ENCODE measurements at places on chromosomes 2 and 18.

GRCh38 chr2:236765478-236765877, 195.9 kb downstream of the ACKR3 start:
- no peak for DNase-seq

DNA sequence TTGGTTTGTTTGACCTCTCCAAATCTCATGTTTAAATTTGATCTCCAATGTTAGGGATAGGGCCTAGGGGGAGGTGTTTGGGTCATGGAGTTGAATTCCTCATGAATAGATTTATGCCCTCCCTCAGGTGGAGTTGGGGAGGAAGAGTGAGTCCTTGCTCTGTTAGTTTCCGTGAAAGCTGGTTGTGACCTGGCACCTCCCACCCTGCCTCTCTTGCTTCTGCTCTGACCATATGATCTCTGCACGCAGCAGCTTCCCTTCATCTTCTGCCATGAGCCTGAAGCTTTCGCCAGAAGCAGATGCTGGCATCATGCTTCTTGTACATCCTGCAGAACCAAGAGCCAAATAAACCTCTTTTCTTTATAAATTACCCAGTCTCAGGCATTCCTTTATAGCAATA, 231.6 kb upstream of the ERBB4 start:
- DNase-seq, result no peak

DNA sequence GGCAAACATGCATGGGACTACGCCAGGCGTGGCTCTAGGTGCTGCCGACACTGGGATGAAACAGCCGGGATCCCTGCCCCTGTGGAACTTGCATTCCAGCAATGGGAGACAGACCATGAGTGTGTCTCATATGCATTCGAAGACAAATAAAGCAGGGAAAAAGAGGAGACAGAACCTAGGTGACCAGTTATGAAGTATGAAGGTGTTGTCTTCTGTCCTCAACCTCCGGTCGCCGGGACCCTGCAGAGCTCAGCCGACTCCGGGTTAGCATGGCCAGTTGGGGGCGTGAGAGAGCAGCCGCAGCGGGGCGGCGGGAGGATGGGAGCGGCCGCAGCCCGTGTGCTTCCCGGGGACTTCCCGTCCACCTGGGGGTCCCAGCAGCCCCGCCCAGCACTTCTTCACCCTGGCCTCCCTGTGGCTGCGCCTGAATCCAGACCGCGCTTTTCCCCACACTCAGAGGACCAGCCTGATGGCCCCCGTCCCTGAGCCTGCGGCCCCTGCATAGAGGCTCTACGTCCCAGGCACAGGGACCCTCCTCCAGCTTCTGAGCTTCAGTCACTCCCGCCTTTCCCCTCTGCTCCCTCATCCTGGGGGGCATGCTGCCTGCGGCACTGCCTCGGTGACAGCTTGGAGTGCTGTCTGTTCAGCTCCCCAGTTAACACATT, 11.4 kb downstream of the ID2 start:
- DNase-seq, result no peak

DNA sequence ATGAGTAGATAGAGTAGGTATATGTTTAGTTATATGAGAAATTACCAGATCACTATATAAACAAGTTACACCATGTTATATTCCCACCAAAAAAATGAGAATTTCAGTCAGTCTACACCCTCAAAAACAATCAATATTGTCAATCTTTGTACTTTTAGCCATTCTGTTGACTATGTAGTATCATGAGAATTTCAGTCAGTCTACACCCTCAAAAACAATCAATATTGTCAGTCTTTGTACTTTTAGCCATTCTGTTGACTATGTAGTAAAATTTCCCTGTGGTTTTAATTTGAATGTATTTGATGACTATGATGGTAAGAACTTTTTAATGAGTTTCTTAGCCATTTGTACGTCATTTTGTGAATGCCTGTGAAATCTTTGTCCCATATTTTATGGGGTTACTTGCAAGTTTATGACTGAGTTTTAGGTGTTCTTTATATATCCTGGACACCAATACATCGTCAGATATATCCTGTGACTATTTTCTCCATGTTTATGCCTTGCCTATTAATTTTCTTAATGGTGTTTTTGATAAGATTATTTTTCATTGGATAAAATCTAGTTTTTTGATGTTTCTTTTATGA, 528.4 kb upstream of the SPHKAP start:
- DNase-seq, result no peak

DNA sequence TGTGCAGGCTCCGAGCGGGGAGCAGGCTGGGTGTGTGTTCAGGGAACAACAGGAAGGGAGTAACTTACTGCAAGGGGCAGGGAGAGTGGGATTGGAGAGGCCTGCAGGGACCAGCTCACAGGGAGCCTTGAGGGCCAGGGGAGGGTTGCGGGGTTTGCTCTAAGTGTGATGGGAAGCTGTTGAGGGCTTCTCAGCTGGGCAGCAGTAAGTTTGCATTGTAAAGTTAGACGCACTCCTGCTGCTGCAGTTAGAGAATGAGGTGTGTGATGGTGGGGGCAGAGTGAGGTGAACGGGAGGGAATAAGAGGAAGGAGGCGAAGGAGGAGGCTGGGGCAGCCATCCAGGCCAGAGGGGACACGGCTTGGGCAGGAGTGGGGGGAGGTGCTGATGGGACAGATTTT, 53.4 kb downstream of the BOLA3 start:
- DNase-seq, result no peak

- DNase-seq, result no peak
Observed at GRCh38 chr18:62524440-62525200, 1.8 kb downstream of the ZCCHC2 start.

DNA sequence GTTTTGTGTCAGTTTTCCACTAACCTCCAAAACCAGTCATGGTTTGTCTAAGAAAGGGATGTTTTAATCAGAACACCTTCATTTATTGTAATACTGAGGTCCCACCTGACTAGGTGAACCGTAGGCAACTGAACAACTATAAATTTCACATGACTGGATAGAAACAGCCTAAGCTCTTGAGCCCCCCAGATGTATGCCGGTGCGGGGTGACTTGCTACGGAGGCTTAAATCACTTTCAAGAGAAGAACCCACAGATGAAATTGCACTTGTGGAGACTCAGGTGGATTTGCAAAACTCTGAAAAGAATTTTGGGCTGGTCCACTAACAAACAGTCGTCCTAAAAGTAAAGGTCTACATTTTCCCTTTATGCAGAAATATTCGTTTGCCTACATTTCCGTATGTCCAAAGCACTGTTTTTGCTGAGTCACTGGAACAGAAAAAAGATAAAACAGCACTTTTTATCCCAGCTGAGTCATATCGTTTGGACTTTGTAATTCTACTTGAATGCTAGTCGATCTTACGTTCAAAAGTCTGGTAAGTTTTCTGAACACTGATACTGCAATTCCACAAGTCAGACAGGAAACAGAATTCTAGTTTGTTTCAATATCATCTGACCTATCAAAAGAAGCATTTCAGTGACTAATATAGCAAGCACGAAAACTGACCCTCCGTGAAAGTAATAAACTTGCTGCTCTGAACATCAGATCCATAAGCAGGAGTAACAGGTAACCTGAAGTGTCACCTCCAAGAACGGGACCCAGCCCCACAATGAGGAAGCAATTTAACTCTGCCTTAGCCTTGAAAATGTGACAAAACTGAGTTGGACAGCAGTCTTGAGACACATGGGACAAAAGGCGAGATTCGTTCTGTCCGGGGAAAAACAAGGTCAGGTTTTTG, 18.1 kb downstream of the ZNF516 start:
- peak; percentile 86 for DNase-seq

DNA sequence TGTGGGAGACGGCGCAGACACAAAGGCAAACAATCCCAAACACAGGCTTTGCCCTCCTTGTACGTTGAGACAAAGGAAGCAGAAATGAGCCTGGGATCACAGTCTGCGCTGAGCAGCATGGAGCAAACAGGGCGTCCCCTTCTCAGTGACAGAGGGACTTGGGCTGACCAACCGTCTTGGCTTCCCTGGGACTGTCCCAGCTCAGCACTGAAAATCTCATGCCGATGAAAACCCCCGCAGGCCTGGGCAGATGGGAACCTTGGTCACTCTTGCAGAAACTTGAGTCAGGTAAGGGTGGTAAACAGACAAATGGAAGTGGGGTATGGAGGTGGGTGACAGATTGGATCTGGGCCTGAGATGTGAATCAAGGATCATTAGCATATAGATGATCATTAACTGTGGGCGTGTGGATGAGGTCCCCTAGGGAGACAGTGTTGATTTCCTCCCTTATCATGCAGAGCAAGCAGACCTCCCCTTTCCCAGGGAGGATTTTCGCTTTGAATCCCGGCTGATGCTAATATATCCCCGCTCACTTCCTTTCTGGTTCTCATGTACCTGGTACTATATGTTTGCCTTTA, 19.1 kb upstream of the SH3BP4 start:
- DNase-seq, result no peak

DNA sequence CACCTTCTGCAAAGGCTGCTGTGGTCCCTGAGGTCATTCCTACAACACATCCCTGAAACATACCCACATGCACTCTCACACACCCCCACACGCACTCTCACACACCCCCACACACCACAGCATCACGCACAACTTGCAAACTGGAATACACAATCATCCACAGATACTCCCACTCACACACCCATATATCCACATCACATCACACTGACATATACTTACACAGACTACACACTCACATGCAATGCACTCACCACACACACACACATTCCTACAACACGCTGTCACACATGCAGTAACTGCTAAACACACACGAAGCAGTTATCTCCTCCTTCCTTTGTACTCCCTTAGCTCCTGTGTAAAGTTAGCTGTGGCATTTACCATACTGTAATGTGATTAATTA, 57.1 kb upstream of the PKDCC start:
- DNase-seq, result no peak

DNA sequence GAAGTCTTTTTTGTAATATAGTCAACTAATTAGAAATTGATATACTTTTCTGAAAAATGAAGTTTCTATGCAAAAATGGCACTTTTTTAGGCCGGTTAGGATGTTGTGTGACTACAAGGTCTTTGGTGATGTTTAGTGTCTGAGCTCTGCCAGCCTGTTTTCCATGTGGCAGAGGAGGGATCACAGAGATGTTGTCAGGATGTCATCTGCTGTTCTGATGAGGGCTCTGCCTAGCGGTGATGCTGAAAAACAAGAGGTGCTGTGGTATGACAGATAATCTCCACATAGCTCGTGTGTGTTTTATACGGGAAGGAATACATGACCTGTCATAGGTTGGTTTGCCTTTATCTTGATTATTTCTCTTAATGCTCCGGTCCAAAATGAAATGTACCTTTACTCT, 12.0 kb upstream of the IAH1 start:
- no peak for DNase-seq

DNA sequence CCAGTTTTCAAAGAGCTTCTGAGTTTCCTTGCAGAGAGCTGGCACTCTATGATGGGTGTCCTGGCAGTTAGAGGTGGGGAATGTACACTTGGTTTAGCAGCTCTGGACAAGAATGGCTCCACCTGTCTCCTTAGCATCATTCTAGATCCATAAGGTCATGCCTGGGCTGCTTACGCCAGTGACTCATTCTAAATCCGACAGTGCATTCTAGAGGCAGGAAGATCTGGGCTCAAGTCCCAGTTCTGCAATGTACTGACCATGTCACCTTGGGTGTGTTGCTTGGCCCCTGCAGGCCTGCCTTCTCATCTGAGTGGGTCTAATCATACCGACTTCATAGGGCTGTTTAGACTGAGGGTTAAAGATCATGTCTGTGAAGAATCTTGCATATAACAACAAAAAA, 46.5 kb downstream of the PTGR3 start:
- peak; percentile 53 for DNase-seq

- peak; percentile 69 for DNase-seq
Observed at GRCh38 chr2:196259507-196260481, 88.4 kb upstream of the STK17B start.

DNA sequence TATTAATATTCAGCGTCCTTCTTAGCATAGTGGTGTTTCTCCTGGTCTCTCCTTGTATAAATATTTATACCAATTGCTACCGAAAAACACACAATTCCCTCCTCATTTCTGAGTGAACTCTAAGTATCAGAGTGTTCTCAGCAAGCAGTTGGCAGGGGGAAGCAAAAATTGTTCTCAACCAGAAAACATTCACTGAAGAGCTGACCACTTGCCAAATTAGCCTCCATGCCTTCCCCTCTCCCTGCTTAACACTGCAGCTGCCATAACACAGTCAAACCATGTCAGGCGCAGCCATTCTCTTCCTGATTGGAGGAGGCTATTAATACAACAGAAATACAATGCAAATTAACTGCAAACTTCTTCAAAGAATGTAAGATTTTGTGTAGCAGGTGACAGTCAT, 105.0 kb downstream of the COL6A3 start:
- DNase-seq, result peak; percentile 68

- DNase-seq, result no peak
Observed at GRCh38 chr2:31811482-31811881, 199.3 kb downstream of the MEMO1 start.
